ENCODE measurements at places on chromosomes 11 and 22.
A peak's percentile ranks its signal among the peaks of the same experiment; 100 is the strongest.

DNA sequence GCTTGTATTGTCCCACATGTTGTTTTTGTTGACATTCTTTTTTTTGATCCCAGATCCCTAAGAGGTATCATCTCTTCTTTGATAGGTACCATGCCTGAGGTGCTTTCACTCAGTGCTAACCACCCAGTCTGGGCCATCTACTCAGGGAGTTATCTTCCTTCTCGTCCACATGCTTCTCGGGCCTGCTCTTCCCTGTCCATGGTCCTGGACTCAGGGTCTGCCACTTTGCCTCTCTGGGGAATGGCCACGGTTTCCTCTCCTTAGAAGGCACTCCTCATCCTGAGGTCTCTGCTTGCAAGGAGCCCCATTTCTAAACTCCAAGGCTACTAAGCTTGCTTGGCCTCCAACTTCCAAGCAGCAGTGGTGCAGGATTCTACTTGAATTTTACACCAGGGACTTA lies 227.0 kb upstream of the NCAM1 start:
- DNase-seq, result peak; percentile 24

GRCh38 chr11:47408598-47409439 lies 429 bp downstream of the SLC39A13 start:
- peak; percentile 82 for DNase-seq

DNA sequence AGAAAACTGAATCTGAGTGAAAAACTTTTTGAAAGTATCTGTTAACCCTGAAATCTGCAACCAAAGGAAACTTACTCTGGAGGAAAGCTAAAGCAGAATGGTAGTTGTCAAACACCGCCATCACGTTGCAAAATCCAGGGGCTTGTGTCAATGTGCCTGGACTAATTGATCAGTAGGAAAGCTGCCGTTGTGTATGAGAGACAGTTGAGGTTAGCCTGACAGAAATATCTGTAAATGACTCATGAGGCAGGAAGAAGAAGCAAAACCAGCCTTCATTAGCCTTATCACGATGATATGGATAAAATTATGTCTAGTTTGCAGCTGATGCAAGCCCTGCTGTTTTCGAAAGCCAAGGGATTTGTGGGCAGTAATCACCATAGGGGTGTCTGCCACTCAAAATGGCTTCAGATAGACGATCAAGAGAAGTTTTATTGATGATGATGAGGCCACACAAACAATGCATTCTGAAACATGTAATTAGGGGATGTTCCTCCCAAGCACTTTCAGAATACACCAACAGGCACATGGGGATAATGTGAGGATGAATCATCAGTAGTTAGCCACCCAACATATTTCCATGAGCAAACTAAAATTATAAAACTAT lies 8.9 kb downstream of the SCGB1A1 start:
- DNase-seq, result peak; percentile 96

GRCh38 chr11:3824714-3825472 lies 15.9 kb downstream of the RHOG start:
- peak; percentile 39 for DNase-seq

GRCh38 chr22:32676191-32676590 lies 125.3 kb upstream of the TIMP3 start:
- DNase-seq, result no peak

- no peak for DNase-seq
These were observed 78.9 kb downstream of the PDE2A start for GRCh38 chr11:72595292-72595684.
